Endothelial cell of umbilical vein (primary cell): ENCODE measurements at places on chromosomes 5 and 9. TPM values are rescaled to one million over a fixed set of nuclear protein-coding genes. Genes with fewer than 3 reads are reported as not detected.
A peak's percentile ranks its signal among the peaks of the same experiment; 100 is the strongest.

Gene CFAP90
- total RNA-seq: not detected in 2 replicates

Gene CAVIN4
- 2.5 and 3.1 TPM in 2 replicates for total RNA-seq

Gene CBY3
- not detected in 2 replicates for total RNA-seq

Gene FOXD4L6
- total RNA-seq: 0.35 TPM in 1 of 2 replicates, not detected in the other

Gene AGGF1
- 16.1 and 19.9 TPM in 2 replicates for total RNA-seq

DNA sequence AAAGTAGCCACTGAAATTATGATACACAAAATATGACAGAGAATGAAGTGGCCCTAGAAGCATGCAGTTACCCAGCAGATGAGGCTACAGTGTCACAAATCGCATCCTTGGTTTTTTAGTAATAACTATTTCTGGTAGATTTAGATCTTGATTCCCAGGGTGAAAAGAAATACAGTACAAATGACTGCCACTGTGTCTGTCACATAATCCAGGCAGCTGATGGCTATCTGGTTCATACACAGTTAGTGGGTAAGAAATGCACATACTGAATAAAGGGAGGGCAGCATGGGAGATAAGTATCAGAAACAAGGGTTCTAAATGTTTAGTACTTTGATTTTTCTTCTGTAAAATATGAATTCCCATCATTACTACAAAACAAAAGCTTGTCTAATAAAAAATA lies 41.5 kb downstream of the POC5 start:
- H3K4me1 ChIP-seq: peaks cover 28% of the 10 kb centered on the region
- no peak for DNase-seq
- H3K27me3 ChIP-seq: no peaks in the 10 kb centered on the region
- H3K27ac ChIP-seq: no peak overlapping the region

DNA sequence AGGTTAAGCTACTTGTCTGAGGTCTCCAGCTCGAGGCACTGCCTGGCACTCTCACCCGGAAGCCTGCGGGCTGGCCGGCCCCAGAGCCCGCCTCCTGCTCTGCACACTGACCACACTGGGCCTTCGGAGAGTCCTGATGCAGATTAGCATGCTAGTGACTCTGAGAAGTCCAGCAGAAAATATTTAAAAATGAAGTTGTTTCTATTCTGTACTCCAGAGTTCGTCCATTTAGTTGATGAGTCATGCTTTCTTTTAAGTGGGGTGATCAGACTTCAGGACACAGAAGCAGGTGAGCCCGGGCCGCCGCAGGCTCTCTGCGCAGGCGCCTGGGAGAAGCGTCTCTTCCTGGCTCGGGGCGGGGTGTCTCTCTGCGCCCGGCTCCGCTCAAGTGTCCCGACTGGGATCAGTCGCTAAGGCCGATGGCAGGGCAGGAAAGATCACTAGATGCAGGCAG lies 32.5 kb downstream of the FAM240B start:
- H3K27ac ChIP-seq: no peak overlapping the region
- peaks cover 13% of the 10 kb centered on the region for H3K4me1 ChIP-seq
- peak overlapping the region; percentile 13 for H3K4me3 ChIP-seq

GRCh38 chr5:168831383-168831782 lies 252.2 kb upstream of the PANK3 start:
- H3K4me3 ChIP-seq: no peak overlapping the region
- H3K4me1 ChIP-seq: no peaks in the 10 kb centered on the region
- H3K27me3 ChIP-seq: no peaks in the 10 kb centered on the region
- H3K27ac ChIP-seq: no peak overlapping the region

DNA sequence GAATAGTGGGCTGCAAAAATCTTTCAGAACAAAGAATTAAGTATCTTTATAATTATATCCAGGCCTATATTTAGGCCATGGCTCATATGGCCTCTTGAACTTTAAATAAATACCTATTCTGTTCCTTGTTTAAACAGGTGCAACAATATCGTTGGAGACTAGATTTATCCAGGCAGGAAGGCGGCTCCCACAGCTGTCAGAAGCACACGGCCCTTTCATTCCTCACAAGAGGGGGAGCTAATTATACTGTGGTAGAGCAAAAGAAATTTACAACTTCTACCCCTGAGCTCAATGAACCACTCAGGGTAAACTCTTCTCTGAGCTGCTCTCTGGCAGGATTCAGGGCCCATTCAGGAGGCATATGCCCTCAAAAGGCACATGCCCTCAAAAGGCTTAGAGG lies 31.3 kb downstream of the TMEM174 start:
- peaks cover 29% of the 10 kb centered on the region for H3K27me3 ChIP-seq
- no peak overlapping the region for H3K27ac ChIP-seq
- no peaks in the 10 kb centered on the region for H3K36me3 ChIP-seq
- DNase-seq: no peak
- no peaks in the 10 kb centered on the region for H3K4me1 ChIP-seq
